Posterior cingulate gyrus (tissue), 11 donors: ENCODE measurements at places on chromosomes 4 and X.

GRCh38 chr4:81227968-81228367, 12.9 kb upstream of the PRKG2 start:
- DNase-seq, result no peak

- DNase-seq, result no peak
These were observed 271.1 kb downstream of the DCAF12L2 start for GRCh38 chrX:125894947-125895346.

DNA sequence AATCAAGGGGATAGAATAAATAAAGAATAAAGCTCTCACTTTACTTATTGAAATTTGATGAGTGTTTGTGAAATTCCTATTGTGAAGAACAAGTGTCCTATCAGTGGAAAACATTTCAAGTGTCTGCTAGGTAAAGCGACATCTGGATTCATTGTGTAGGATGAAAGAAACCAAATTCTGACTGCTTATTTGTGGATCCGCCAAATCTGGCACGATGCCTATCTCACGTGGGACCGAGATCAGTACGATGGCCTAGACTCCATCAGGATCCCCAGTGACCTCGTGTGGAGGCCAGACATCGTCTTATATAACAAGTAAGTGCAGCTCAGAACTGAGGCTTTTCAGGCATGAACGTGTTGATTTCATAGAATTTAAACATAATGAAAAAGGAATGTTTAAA, 1.9 kb downstream of the CHRNA9 start:
- no peak for DNase-seq

DNA sequence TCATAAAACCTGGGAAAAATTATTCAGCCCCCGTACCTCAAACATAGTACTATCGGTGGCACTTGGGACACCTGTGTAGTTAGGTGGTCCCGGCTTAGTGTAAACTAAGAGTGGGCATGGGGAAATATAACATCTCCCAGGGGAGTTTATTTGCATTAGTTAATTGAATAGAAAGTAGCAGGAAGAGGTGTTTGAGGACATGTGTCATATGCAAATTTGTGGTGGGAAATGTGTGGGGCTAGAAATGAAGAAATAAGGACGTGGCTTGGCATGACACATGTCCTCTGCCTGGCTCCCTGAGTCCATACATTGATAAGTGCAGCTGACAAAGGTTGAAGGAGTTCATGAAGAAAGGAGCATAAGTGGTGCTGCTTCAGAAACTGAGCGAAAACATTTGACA, 483.6 kb downstream of the SH2D1A start:
- no peak for DNase-seq

DNA sequence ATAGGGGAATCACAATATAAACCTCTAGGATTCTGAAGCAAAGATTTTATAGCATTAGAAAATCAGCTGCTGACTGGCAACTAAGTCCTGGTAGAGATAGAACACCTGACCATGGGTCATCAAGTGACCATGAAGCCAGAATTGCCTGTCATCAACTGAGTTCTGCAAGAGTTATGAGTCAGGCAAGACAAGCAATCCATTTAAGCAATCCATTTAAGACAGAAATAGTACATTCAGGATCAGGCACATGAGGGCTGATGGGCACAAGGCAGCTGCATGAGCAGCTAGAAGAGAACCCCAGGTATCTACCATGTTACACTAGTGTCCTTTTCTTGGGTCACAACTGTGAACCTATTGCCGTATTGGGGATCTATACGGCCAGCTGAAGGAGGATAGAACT, 98.9 kb downstream of the SPRY1 start:
- no peak for DNase-seq

DNA sequence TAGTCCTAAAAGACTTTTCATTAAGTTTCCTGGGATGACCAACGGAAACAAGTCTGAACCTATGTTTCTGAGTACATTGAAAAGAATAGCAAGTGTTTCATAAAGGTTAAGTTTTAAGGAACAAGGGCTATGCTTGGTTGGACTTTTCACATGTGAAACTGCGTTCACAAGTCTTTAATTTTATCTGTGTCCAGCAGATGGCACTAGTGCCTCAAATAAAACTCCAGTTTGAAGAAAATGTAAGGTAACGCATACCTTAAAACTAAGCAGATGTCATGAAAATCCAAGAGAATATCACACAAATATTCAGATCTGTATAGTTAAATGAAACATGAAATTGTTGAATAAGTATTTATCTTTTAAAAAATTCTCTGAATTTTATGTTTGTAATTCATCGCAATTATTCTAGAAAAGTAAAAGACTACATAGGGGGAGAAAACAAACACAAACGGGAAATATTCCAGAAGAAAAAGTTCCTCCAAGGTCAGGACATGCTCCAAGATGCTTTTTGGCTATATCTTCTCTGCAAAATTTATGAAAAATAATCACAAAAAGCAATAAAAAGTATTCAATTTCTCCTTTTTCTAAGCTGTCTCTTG, 89.6 kb upstream of the MAD2L1 start:
- no peak for DNase-seq

GRCh38 chr4:93831716-93832496, 3.4 kb downstream of the ATOH1 start:
- DNase-seq, result no peak

GRCh38 chrX:21408788-21409187, 34.6 kb downstream of the CNKSR2 start:
- no peak for DNase-seq

- no peak for DNase-seq
These were observed 915 bp downstream of the CPZ start for GRCh38 chr4:8593264-8594096.

- DNase-seq, result no peak
These were observed 147.2 kb upstream of the BCOR start for GRCh38 chrX:40244980-40245379.

- no peak for DNase-seq
These were observed 11.3 kb upstream of the ARAP2 start for GRCh38 chr4:36255577-36255976.

GRCh38 chrX:129613596-129613995, 41.2 kb downstream of the APLN start:
- no peak for DNase-seq

DNA sequence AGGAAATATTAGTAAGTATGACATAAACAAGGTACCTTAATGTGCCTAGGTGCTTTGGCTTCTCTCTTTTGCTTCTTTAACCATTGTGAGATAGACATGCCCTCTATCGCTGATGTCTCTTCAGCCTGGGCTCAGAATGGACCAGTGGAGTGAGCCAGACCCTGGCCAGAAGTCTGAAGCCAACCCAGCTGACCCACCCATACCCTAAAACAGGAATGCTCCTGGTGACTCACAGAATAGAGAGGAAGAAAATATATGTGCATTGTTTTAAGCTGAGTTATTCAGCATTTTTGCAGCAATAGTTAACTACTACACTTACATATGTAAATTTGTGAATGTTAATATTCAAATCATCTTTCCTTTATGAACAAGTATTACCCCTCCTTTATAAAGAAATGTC, 167.5 kb upstream of the PCDH10 start:
- no peak for DNase-seq

GRCh38 chr4:39495446-39496213, 31.6 kb downstream of the UGDH start:
- DNase-seq, result no peak

DNA sequence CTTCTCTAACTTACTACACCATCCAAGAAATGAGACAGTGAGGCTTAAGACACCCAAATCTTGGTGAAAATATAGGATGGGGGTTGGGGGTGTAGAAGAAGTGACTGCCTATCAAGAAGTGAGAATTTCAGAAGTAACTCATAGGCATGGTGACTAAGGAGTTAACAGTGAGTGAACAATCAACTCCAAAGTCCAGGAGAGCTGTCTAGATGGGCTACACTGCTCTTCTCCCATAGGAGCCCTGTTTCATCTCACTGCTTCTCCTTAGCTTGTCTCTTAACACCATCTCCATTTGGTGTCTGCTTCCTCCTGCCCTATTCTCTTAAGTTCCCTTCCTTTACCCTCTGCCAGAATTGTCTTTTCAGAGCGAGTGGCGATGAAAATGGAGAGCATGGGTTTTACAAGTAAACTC, 22.7 kb downstream of the FABP2 start:
- no peak for DNase-seq

DNA sequence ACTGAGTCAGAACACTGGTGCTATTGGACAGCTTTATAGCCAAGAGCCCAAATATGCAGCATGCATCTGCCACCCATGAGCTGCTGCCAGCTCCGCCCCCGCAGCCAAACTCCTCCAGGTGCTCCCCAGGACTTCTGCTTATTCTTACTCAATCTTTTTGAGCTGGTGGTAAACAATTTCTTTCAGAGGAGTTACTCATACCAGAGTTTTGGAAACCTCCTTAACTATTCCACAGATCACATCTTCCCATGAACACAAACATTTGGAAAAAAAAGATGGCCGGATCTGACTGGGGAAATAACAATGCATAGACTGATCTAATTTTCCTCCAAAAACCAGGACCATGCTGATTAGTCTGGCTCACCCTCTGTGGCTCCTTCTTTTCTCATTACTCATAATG, 399.9 kb downstream of the GPM6A start:
- no peak for DNase-seq
